ENCODE measurements at places on chromosomes 11 and 22.
A peak's percentile ranks its signal among the peaks of the same experiment; 100 is the strongest.

- DNase-seq = peak; percentile 87
Observed at GRCh38 chr11:36015799-36016198, 71.9 kb downstream of the LDLRAD3 start.

- DNase-seq = no peak
Observed at GRCh38 chr11:1750481-1750839, at the start of gene IFITM10. Gene IFITM10, minus strand, starts transcription at chr11:1750595. Its CDS starts 153 bp downstream, at chr11:1750442.

- DNase-seq = no peak
Observed at GRCh38 chr11:33525789-33526188, 174.8 kb downstream of the C11orf91 start.

DNA sequence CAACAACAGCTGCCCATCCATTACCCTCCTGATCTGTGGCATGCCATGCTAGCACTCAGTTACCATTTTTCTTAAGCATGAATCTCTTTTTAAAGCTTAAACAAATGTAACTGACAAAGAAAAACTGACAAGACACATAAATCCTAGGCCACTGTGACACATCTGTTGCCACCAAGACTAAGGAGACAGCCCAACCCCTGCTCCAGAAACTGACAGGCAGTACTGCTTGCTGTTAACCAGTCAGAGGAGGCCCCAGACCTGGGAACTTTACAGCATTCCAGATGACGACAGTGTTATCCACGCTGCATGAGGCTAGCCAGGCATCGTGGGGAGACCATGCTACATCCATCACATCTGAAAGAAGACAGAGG is 33.8 kb downstream of the HIRA start:
- DNase-seq = no peak
